Breast epithelium (tissue), 4 donors: ENCODE measurements at places on chromosomes 3 and 15.

- no peak for DNase-seq
Observed at GRCh38 chr3:43434431-43434830, 148.1 kb downstream of the SNRK start.

- no peak for DNase-seq
Observed at GRCh38 chr3:197216914-197217313, 81.5 kb downstream of the DLG1 start.

- no peak for DNase-seq
Observed at GRCh38 chr15:81087066-81087465, 47.0 kb upstream of the CFAP161 start.

- no peak for DNase-seq
Observed at GRCh38 chr3:4808637-4809036, 170.6 kb upstream of the BHLHE40 start.

- DNase-seq, result no peak
Observed at GRCh38 chr15:90907838-90908507, 4.9 kb downstream of the MAN2A2 start.

DNA sequence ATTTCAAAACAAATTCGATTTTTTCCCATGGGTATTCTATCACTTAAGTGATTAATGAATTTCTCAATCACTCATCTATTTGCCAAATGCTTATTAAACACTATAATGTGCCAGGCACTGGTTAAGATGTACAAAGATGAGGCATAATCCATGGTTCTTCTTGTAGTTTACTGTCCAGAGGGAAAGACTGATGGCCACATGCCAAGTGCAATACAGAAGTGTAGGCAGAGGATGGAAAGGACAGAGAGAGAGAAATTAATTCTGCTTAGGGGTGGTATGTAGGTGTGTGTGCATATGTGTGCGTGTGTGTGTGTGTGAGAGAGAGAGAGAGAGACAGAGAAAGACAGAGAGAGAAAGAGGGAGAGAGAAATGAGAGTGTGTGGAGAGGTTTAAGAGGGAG, 120.8 kb upstream of the CCNL1 start:
- no peak for DNase-seq

GRCh38 chr3:113555138-113555537, 22.8 kb downstream of the SIDT1 start:
- DNase-seq, result no peak

GRCh38 chr3:8020047-8020841, 481.4 kb upstream of the LMCD1 start:
- no peak for DNase-seq

- no peak for DNase-seq
Observed at GRCh38 chr3:15804553-15805095, 6.8 kb upstream of the ANKRD28 start.

DNA sequence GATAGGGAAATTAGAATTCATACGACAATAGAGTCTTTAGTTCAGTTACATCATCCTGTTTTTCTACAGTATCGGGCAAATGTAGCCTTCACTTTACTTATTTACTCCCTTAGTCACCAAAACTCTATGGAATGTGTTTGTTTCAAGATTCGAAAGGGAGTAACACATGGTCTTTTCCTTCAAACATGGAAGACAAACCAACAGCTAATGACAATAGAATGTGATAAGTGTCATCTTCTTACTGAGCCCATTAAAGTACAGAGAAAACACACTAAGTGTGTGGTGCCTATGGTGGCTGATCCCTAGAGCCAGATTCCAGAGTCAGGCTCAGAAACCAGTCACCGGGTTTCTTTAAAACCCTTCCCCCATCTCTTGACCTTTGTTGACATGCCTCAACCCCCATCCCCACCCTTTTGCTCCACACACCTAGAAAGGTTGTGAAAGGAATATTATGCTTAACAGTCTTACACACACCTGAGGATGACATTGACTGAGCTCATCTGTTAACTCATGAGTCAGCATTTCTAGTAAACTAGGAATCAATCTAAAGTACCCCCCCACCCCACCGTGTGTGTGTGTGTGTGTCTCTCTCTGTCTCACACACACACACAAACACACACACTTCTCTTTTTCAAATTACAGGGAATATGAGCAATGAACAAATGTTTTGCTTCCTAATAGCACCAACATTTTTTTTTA, 549.6 kb upstream of the CCDC54 start:
- DNase-seq, result no peak

- DNase-seq, result no peak
Observed at GRCh38 chr15:63933522-63933921, 99.8 kb upstream of the HERC1 start.

DNA sequence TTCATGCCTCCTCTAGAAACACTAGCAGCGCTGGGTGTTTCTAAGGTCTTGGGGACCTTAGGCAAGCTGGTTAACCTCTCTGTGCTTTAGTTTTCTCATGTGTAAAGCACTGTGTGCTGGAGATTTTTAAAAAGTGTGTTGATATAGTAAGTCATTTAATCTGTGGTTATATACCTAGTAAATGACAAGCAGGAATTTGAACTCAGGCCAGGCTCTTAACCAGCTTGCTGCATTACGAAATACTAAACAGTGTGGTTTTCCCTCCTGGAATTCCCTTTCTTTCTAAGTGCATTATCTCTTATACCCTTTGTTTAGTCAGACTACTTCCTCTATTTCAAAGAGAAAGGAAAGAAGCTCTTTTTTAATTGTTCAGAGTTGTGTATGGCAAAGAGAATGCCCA, 26.5 kb downstream of the NEO1 start:
- no peak for DNase-seq

- DNase-seq, result no peak
Observed at GRCh38 chr3:126973814-126974213, 9.1 kb upstream of the PLXNA1 start.

- no peak for DNase-seq
Observed at GRCh38 chr3:169669816-169670215, 6.3 kb upstream of the MECOM start.

- no peak for DNase-seq
Observed at GRCh38 chr3:114551770-114552526, 258.1 kb downstream of the TIGIT start.

DNA sequence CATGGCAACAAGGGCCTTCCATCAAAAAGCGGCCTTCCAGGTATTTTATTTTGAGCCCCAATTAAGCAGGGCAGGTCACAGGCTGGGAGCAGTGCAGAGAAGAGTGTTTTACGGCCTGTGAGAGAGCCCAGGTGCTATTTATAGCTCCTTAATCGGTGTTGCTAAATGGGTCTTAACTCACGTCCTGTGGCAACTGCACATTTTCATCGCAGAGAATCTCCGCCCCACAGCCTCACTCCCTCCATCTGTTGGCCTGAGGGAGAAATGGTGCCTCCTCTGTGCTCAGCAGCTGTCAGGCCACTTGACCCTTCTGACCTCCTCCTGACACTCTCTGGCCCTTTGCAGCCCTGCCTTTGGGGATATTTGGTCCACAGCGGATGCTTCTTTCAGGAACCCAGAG, 58.6 kb downstream of the SPSB4 start:
- no peak for DNase-seq

- no peak for DNase-seq
Observed at GRCh38 chr3:53707222-53707621, 139.0 kb downstream of the CHDH start.

DNA sequence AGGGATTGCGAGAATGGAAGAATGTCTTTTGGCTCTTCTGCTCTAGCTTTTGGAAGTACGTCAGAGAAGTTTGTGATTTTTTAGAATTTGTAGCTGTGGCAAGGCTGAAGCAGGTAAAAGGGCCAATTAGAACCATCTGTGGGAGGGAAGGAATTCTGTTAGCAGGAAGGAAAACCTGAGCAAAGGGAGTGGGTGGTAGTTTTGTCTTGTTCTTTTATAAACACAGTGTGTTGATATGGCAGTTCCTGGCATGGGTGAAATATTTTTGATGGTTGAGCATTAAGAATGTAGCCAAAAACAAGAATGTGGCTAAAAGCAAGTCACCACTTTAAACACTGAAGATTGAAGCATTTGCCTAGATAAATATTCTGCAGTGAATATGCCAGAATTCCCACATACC, 23.8 kb downstream of the DAG1 start:
- no peak for DNase-seq

GRCh38 chr3:122577409-122578031, at the start of gene PARP15:
PARP15 (plus strand) TSS chr3:122577650; CDS start chr3:122577668, 18 bp downstream.
- DNase-seq, result no peak

GRCh38 chr15:96324192-96324895, 6.2 kb upstream of the NR2F2 start:
- DNase-seq, result no peak

- no peak for DNase-seq
Observed at GRCh38 chr15:90465140-90465929, 64.4 kb upstream of the CRTC3 start.

DNA sequence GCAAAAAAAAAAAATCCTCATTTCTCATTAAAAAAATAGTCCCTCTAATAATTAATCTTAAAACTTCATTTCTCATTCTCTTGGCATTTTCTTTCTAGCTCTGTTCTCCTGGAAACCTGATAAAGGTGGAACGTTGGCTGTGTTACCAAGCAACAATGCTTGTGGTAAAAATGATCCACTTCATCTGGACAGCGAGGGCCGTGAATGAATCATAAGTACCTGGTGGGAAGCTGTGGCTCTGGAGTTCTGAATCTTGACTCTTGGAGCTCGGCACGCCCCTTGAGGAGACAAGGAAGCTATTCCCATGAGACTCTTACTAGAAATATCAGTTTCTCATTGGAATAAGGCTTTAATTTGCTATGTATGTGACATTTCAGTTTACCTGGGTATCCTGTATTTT, 32.5 kb downstream of the BCL2L10 start:
- DNase-seq, result no peak

DNA sequence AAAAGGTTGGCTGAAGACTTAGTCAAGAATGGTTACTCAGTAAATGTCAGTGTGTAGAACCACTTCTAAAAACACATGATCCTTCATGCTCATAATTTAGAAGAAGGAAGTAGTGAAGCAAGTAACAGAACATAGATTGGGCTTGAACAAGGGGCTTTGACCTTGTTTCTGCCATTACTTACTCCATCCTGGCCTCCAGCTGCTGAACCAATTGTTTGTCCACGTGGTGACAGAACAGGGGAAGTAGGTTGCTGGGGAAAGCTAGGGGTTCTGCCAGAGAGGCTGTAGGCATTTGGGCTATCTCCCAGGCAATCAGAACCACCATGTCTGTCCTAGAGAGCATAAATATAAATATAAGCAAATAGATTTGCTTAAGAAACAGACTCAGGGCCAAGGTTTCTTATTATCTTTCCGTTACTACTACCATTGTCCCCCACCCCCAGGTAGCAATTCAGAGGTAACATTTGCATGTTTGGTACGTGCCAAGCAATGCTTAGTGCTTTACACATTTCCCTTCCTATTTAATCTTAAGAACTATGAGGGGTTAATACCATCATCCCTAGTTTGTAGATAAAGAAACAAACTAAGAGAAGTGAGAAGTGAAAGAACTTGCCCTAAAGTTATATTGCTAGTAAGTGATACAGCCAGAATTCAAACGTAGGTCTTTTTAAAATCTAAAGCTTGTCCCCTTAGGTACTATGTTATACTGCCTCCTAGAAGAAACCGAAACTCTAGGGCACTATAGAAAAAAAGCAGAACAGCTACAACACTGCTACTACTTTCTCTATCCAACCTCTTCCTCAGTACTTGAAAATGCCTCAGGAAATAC, 3.0 kb upstream of the SPG11 start:
- no peak for DNase-seq

DNA sequence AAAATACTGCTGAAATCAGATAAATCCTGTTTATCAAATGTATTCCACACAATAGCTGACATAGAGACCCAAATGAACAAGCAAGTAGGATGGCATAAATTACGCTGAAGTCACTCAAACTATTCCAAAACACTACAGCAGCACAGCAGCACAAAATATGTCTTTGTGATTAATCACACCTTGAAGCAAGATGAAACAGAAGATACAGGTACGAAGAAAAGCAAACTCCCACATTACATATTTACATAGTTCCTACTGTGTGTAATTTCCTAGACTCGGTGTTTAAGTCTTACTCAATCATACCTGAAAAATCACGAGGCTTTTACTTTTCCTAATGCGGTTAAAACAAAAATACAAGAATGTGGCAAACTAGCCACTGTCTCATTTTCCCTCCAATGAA, 38.3 kb downstream of the CHSY1 start:
- no peak for DNase-seq

DNA sequence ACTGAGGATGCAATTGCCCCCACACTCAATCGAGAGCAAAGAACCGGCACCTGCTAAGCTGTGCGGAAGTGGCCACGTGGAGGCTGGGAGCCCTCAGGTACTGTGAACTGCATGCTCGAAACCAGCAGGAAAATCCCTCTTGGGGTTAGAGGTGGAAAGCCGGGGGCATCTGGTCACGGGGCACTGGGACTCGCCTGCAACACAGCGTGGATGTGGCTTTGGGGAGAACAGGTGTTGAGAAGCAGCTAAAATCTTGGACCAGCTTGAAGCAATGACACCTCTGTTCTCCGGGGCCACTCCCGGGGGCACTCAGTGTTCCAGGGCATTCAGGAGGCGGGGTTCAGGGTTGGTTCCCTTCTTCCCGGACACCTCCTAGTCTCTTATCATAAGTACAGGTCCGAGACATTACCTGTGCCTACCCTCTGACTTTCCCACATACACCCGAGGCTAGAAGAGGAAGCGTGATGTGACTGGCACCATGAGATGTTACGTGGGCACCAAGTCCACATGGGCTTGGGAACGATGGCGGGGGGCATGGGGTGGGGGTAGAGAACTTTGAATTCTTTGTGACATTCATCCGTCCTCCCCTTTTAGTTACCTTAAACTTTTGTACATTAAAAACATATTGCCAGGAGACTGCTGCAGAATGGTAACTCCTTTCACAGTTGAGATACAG, 172.0 kb downstream of the ADAMTS17 start:
- no peak for DNase-seq

DNA sequence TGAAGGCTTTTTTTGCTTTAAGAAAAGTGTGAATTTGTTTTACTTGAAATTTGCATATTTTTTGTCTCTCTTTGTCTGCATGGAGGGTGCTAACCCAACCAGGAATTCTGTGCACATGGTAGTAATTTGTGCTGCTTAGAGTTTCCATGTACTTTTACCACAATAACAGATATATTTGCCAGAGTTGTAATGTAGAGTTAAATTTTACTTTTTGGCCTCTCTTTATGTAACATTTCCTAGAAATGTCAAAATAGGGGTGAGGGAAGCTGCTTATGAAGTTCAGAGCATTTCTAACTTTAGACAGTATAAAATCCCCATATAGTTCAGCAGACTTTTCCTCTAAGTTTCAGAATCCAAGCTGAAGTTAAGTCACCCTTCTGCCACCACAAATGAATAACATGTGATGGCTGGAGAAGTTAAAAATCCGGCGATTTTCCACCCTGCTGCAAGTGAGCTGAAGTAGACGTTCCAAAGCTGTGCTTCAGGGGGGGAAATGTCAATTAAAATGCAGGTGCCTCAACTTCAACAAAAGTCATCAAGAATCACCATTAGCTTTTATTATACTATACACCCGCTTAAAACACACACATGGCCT, 385.7 kb upstream of the NR2F2 start:
- DNase-seq, result no peak

GRCh38 chr3:16937326-16937845, 52.6 kb downstream of the PLCL2 start:
- no peak for DNase-seq

DNA sequence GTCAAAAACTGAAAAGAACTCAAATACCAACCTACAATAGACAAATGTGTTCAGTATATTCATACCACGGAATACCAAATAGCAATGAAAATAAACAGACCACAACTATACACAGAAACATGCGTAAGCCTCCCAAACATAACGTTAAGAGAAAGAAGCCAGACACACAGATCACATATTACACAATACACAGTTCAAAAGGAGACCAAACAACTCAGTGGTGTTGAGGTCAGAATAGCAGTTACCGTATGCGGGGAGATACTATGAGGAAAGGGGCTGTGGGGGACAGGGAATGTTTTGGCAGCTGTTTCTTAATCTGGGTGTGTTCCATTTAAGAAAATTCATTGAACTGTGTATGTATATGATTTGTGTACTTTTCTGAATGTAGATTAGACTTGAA, 6.6 kb downstream of the OSBPL10 start:
- no peak for DNase-seq
